GM18507 (cell line): ENCODE measurements at places on chromosomes 16 and 17.
A peak's percentile ranks its signal among the peaks of the same experiment; 100 is the strongest.

- DNase-seq: no peak
Observed at GRCh38 chr17:1001640-1002411, 4.9 kb downstream of the TIMM22 start.

DNA sequence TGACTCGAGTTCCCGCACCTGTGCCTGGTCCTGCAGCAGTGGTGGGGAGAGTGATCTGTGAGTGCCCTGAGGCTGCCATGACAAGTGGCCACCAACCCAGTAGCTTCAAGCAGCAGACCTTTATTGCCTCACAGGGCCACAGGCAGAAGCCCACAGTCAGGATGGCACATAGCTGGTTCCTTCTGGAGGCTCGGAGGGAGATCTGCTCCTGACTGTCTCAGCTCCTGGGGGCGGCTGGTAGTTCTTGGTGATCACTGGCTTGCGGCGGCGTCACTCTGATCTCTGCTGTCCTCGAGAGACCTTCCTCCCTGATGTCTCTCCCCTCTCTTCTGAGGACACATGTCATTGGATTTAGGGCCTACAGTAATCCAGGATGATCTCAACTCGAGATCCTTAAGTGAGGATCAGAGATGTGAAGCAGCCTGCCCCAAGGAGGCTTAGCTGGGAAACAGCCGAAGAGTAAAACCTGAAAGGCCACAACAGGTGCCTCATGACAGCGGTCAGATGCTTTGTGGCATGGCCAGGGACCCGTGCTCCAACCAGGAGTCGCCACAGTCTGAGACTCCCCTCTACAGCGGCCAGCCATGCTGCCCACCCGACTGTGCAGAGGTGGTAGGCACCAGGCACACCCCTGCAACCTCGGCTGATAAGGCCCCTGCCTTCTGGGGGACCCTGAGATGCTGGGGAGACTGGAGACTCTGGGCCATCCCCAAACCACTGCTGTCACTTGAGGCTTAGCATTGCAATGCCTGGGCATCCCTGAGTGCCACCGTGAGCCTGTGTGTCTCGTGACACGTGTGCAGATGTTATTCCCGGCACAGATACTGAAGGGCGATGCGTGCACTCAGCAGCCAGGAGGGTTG, 30.0 kb upstream of the SLC38A10 start:
- DNase-seq: no peak

- no peak for DNase-seq
Observed at GRCh38 chr17:17144916-17145665, 61.0 kb downstream of the PLD6 start.

GRCh38 chr17:44396946-44397345, 7.5 kb upstream of the ITGA2B start:
- no peak for DNase-seq

DNA sequence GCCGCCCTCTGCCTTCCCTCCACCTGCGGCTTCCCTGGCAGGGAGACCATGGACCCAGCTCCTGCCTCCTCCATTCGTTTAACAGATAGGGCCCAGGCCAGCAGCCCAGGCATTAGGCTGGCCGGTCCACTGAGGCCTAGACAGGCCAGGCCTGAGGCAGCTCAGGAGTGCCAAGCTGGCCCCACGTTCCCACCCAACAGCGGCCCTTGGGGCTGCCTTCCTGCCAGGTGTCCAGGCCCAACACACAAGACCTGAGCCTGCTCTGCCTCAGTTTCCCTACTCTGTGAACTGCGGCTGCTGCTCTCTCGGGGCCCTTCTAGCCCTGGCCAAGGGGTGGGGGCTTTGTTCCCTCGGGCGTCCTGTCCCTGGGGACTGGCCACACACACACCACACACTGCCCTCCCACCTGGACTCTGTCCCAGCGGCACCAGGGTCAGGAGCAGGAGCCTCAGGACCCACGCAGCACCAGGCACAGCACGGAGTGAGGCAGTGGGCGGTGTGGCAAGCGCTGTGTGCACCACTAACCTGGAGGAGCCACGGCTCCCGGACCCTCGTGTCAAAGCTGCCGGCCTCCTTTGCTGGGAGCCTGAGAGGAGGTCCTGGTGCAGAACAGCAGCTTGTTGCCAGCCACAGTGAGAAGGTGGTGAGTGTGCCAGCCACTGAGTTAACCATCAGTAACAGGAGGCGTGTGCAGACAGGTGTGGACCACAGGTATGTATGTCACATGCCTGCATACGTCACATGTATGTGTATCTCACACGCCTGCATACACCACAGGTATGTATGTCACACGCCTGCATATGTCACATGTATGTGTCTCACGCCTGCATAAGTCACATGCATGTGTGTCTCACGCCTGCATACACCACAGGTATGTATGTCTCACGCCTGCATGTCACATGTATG, 14.6 kb upstream of the CDH15 start:
- DNase-seq: no peak

- DNase-seq: no peak
Observed at GRCh38 chr16:87365021-87365713, 18.4 kb downstream of the FBXO31 start.

GRCh38 chr16:14193316-14193871, 122.3 kb downstream of the MRTFB start:
- DNase-seq: peak; percentile 23

DNA sequence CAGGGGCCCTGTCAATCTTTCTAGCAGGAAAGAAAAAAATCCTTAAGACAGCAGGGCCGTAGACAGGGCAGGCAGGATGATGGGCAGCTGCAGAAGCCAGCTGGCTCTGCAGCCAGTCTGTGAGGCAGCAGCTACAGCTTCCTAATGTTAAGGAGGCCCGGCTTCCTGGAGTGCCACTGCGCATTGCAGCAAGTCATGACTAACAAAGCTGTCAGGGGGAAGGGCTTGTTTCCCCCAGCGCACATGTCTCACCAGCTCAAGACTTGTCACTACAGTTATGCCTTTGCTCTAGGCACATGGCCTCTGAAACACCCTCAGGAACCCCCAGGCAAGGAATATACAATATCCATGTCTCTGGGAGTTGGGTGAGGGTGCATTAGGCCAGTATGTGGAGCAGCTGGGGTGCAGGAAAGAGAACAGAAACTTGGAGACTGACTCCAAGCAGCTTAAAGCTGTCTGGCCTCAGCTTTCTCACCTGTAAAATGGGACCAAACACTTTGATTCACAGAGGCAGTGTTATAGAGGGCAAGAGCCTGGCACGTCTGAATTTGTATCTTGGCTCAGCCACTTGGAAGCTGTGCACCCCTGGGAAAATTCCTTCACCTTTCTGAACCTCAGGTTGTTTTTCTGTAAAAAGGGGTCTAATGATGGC, 220.0 kb downstream of the HAPSTR1 start:
- no peak for DNase-seq

GRCh38 chr16:11681976-11682654, 13.9 kb downstream of the SNN start:
- DNase-seq: no peak

GRCh38 chr16:72443809-72444208, 271.9 kb upstream of the PMFBP1 start:
- no peak for DNase-seq

DNA sequence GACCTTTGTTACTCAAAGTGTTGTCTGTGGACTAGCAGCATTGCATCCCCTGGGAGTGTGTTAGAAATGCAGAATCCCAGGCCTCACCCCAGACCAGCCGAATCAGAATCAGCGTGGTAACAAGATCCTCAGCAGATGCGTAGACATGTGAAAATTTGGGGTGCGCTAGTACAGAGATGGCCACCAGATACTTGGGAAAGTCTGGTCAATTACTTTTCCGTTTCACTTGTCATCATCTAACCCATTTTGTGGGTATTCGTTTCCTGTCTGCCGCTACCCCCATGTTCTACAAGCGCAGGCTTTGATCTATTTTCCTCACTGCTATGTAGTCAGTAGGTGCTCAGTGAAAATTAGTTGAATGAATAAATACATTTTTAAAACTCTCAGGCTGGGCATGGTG, 33.1 kb upstream of the HERPUD1 start:
- no peak for DNase-seq

- DNase-seq: peak; percentile 30
Observed at GRCh38 chr17:17141860-17142552, 64.1 kb downstream of the PLD6 start.

GRCh38 chr17:13029340-13029739, 11.5 kb upstream of the ELAC2 start:
- no peak for DNase-seq
